ENCODE measurements at places on chromosomes 12 and 14.

- no peak for DNase-seq
Measured at GRCh38 chr14:89427426-89428172, 10.6 kb upstream of the FOXN3 start.

DNA sequence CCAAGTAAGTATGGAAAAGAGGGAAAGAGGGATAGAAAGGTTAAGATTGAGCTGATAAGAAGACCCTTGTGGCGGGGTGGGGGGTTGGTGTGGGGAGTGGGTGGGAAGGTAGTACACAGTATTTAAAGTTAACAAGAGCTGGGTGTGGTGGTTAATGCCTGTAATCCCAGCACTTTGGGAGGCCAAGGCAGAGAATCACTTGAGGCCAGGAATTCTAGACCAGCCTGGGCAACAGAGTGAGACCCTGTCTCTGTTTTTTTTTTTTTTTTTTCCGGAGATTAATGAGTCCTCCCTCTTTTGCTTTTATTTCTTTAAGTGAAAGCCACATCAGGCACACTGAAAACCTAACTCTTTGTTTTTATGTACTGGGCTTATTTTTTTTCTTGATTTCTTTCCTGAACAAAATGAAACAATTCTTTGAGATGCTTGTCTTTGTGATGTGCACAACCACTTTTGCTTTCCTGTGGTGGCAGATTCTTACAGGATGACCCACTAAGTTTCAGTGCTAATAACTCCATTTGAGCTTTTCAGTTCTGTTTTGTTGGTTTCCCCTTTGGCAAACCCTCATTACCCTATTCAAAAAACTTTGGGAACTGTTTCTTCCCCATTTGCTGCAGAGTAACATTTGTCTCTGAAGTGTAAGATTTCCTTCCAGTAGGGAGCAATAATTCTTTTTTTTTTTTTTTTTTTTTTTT lies 54.8 kb downstream of the WNK1 start:
- DNase-seq, result no peak

DNA sequence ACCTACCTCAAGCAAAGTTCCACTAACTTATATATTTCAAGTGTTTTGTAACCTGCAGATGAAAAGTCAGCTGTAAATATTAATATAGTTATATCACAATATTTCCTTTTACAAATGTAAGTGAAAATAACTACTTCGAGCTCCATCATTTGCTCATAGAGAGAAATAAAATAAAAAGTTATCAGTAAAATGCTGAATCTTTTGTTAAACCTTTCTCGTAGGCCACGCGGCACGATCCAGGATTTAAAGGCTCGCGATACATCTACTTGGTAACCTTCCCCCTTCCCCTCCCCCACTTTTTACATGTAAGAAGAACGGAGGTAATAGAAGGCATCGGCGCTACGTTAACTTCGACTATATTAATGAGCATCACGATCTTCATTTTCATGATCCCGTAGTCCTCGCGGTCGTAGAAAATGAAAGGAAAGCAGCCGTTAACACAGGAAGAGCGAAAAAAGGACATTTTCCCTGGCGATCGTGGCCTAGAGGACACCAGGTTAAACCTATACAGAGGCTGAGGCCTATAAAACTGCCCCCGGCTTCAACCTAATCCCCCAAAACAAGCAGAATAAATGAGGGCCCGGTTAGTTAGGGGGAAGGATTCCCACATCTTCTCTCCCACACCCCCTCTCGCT lies 508 bp downstream of the HNRNPC start:
- no peak for DNase-seq

DNA sequence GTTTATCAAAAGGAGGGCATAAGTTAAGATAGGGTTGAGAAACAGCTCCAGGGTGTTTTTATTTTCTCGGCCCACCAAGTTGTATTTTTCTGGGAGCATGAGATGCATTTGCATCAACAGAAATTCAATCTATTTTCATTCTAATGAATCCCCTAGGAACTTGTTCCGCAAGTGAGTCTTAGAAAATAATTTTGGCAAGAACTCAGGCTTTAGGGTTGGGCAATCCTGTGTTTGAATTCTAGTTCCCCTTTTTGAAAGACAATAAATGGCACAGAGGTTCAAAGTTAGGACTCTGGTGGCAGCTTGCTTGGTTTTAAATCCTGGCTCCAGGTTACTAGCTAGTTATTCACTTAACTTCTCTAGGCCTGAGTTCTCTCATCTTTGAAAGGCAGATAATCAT lies 23.7 kb downstream of the SLC5A8 start:
- DNase-seq, result no peak

DNA sequence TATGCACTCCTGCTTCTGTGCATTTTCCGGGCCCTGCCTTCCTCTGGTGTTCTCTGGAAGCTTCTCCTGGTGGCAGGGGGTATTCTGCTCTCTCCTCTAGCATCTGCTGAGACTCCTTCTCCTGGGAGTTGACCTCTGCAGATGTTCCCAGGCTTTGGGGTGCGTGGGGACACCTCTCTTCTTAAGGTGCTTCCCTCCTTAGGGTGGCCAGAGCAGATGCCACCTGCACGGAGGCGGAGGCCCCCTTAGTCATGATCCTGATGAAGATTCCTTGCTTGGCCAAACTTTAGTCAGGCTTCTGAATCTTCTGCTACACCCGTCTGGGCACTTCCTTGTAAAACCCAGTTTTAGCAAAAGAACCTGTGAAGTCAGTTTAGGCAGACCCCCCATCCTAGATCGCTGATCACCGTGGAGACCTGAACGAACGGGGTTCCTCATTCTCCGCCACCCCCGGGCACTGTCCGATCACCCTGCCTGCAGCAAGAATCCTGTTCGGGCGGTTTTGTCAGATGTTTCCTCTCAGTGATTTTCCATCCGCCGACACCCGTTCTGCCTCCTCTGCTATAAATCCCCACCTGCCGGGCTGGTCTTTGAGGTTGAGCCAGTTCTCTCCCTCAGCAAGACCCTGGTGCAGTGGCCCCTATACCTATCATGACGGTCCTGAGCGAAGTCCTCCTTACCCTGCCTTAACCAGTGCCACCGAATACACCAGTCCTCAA lies 111.9 kb downstream of the CALM1 start:
- DNase-seq, result no peak

DNA sequence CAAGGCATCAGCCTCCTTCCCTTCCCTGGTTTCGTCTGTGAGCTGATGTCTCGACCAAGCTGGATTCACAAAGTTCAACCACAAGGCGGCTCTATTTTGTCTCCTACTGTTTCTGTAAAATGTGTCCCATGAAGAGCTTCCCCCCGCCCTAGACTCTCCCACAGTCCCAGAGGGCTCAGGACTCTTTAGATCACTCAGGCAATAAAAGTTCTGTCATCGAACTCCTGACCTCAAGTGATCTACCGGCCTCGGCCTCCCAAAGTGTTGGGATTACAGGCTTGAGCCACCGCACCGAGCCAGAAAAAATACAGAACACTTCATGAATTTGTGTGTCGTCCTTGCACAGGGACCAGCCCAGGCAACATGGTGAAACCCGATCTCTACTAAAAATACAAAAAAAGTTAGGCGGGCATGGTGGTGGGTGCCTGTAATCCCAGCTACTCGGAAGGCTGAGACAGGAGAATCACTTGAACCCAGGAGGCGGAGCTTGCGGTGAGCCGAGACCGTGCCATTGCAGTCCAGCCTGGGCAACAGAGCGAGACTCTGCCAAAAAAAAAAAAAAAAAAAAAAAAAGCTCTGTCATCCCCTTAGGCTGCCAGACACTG lies 149.4 kb downstream of the BCL11B start:
- DNase-seq, result no peak

GRCh38 chr12:115213538-115214016 lies 529.6 kb upstream of the TBX3 start:
- DNase-seq, result no peak

- no peak for DNase-seq
Measured at GRCh38 chr12:28316049-28316448, 125.8 kb downstream of the CCDC91 start.

DNA sequence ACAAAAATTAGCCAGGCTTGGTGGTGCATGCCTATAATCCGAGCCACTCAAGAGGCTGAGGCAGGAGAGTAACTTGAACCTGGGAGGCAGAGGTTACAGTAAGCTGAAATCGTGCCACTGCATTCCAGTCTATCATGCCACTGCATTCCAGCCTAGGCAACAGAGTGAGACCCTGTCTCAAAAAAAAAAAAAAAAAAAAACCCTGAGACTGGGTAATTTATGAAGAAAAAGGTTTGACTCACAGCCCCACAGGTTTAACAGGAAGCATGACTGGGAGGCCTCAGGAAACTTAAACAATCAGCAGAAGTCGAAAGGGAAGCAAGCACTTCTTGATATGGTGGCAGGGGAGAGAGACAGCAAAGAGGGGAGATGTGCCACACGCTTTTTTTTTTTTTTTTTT lies 123.2 kb downstream of the GXYLT1 start:
- DNase-seq, result no peak

DNA sequence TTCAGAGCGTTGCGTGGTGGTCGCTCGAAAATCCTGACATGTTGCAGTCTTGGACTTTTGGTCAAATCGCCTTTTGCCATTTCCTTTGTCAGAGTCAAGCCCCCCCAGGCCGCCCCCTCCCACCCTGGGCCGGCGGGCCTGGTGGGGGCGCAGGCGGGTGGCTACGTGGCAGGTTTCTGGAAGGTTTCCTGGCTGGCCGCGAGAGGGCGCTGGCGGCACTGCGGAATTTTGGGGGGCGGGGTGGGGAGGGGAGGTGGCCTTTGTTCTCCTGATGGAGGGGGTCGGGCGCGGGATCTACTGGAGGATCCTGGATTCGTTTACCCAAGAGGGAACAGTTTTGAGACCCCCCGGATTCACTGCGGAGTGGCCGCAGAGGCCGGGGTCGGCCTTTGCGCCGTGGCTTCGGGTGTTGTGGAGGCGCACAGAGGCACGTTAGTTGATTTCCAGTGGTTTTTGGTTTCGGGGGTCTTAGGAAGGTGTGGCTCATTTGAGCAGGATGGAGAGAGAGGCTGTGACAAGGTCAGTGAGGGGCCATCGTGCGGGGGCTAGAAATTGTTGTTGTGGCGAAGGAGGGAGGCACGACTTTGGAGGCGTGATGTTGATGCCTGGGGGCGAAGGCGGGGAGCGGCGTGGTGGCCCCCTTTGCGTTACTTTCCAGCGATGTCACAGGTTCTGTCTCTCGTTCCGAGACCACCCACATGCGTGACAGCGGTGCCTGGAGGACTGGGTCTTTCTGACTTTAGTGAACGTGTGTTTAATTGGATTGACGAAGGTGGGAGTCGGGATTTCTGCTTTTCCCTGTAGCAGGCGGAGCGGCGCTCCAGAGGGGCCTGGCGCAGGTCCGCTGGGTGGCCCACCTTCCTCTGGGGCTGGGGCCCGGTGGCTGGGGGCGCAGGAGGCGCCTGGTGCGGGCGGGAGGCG lies 1.4 kb downstream of the MEG3 start:
- no peak for DNase-seq

DNA sequence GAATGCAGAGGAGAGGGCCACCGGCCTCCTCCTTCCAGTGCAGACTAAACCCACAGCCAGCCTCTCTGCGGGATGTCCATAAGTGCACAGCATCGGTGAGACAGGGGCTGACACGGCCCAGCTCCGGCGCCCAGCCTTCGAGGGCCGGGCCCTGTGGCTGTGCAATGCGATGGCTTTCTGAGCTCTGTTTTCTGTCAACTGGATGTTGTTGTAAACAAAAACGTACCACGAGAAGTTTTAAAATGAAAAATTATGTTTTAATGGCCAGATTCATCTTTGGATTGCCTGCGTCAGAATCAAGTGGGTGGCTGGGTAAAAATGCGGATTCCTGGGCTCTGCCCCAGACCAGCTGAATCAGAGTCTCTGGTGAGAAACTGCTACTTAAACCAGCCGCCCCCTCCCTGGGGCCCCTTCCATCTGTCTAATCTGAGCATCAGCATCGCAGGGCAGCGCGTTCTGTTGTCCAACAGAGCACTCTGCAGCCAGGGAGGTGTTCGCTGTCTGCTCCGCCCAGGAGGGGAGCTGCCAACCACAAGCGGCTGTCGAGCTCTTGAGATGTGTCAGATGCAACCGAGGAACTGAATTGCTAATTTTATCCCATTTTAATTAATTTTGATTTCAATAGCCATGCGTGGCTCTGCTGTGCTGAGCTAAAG lies 133.4 kb downstream of the RFLNA start:
- DNase-seq, result no peak

GRCh38 chr14:44803239-44803905 lies 158.4 kb downstream of the KLHL28 start:
- DNase-seq, result no peak

DNA sequence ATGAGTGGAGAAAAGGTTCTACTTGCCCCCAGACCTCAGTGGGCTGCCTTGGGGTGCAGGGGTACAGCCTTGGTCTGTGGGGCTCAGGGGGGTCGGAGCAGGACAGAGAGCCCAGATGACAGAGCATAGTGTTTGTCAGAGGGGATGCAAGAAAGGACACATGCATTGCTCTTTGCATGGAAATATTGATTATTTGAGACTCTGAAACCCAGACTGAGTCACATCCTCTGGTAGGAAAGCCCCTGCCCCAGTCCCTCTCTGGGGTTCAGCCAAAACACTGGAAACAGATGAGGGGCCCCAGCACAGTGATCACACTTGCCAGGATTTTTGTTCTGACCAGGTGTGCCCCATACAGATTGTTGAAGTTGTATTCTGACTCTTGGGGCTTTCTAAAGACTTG lies 1094.4 kb downstream of the BCL11B start:
- DNase-seq, result peak; percentile 78

GRCh38 chr12:106118-106591 lies 39.6 kb downstream of the IQSEC3 start:
- DNase-seq, result no peak

DNA sequence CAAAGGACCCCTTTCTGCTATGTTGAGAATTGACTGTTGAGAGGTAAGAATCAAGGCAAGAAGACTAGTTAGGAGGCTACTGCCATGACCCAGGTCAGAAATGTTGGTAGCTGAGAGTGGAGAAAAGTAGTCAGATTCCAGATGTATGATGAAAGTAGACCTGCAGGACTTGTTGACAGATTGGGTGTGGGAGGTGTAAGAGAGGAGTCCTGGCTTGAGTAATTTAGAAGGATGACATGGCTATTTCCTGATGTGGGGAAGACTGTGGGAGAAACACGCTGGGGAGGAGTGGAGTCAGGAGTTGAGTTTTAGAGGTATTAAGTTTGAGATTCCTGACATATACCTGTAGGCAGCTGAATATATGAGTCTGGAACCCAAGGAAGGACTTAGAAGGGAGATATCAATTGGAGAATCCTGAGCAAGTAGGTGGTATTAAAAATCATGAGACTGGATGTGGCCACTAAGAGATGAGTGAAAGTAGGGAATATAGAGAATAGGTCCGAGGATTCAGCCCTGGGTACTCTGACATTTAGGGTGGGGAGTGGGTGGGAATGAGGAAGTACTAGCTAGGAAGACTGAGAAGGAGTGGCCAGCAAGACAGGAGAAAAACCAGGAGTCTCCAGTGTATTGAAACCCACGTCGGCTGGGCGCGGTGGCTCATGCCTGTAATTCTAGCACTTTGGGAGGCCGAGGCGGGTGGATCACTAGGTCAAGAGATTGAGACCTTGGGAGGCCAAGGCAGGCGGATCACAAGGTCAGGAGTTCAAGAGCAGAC lies 12.6 kb upstream of the DDX47 start:
- no peak for DNase-seq

- no peak for DNase-seq
Measured at GRCh38 chr14:103762036-103762435, 46.4 kb downstream of the ZFYVE21 start.

GRCh38 chr12:14239935-14240872 lies 125.3 kb upstream of the ATF7IP start:
- DNase-seq, result no peak
